ENCODE measurements at places on chromosomes 11 and 22. TPM values are rescaled to one million over a fixed set of nuclear protein-coding genes. Genes with fewer than 3 reads are reported as not detected.

The IGF2 gene
- 241 TPM for total RNA-seq

The OR8G1 gene
- total RNA-seq: not detected

DNA sequence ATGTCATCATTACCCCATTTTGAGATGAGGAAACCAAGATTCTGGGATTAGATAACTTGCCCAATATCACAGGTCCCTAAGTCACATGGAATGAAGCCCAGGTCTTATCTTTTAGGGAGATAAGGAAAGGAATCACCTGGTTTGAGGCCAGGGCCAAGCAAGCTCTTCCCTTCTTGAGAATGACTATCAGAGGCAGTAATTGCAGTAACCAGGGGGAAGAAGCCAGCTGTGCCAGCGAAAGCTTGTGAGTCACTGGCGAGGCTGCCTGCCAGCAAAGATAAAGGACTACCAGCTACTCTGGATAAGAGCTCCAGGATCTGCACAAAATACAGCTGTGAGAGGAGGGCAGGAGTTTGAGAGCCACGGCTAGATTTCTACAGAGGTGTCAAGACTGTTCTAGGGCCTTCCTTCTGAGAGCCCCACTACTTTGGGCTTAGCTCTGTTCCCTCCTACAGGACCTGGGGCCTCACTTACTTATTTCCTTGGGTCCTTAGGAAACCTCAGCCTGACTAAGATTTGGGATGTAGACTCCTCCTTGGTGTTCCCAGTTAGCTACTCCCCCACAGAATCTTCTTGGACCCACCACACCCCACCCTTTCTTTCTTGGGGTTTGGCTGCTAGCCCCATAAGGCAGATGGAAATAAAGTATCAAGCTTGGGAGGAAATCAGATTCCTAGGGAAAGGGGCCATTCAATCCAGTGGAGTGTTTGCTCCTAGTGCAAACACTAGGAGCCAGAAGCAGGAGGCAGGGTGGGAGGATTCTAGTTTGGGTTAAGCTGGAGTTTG is 9.7 kb upstream of the CCKBR start:
- peak; percentile 85 for DNase-seq

DNA sequence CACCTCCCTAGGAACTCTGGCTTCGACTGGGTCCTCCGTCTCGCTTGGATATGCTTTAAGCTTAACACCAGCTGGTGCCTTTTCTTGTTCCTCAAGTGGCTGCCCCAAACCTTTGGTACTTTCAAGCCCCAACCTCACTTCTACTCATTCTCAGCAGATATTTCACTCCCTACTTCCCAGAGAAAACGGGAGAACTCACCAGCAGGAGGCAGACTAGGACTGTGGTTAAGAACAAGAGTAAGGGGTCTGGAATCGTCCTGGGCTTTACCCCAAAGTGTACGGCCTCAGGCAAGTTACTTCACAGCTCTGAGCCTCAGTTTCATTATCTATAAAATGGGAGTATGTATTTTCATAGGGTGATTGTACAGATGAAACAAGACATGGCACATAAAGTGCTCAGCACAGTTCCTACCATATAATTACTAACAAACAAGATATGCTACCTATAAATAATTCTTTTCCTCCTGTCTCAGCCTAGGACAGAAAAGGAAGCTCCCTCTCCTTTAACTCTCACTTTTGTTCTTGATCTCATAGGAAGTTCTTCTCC is 37.8 kb downstream of the PAMR1 start:
- peak; percentile 48 for DNase-seq

GRCh38 chr11:15175831-15176230 is 61.1 kb downstream of the INSC start:
- DNase-seq: no peak

DNA sequence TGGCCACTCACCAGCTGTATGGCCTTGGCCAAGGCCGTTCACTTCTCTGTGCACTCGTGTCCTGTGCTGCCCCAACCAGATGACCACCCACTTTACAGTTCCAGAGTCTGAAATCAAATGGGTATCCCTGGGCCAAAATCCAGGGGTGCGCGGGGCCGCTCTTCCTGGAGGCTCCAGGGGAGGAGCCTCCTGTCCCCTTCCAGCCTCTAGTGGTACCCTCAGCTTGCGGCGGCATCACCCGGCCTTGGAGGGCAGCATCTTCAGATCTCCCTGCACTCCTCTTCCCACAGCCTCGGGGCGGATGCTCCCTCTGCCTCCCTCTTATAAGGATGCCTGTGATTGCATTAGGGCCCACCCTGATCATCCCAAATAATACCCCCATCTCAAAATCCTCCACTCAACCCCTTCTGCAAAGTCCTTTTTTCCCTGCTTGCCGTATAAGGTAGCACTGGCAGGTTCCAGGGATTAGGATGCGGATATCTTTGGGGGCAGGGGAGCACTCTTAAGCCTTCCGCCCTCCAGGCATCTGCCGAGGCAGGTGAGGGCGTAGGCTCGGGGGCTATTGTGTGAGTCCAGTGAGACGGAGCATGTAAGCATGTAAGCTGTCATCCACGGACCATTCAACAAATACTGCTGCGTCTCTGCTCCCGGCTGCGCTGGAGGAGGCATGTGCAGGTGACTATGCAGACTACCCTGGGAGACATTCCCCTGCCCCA is 24.4 kb upstream of the SHISAL1 start:
- no peak for DNase-seq

GRCh38 chr11:19301361-19301760 is 60.6 kb upstream of the E2F8 start:
- no peak for DNase-seq

DNA sequence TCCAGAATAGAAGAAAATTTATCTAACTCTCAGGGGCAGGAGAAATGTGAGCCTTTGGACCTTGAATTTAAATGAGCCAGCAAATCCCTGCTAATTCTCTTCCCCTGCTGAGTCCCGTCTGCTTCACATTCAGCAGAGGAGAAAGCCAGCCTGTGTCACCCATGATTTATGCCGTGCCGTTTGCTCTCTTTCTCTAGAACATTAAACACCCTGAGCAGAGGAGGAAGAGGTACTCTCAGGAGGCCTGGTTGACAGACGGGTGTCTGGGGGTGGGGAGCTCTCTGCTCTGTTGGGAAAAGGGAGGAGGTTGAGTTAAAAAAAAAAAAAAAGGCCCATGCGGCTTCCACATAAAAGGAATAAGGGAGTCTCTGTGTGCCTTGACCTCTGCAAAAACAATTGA is 11.3 kb upstream of the MTMR3 start:
- peak; percentile 46 for DNase-seq

- DNase-seq: no peak
Measured at GRCh38 chr22:48145738-48146137, 1383.3 kb downstream of the TBC1D22A start.

All from uterus (tissue), 4 donors.